ENCODE measurements at places on chromosomes 16 and 17.

DNA sequence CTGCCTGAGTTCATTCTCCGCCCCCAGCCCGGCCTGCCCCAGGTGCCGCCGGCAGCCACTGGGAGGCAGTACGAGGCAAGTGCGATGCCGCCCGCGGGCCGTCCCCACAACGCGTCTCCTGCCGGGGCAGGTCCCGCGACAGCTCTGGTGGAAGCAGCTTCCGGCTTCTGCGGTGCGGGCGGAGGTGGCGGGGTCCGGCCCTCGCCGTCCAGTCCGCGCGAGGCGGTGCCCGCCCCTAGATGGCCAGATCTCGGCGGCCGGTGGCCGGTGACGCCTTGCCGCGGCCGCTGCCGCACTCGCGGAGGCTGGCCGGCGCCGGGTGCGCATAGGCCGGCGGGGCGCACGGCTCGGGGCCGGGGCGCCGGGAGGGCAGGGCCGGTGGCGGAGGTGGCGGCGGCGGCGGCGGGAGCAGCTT lies 1.8 kb downstream of the GJD3 start:
- peak; percentile 41 for DNase-seq

- no peak for DNase-seq
Observed at GRCh38 chr17:57739402-57740234, 5.5 kb downstream of the CCDC182 start.

DNA sequence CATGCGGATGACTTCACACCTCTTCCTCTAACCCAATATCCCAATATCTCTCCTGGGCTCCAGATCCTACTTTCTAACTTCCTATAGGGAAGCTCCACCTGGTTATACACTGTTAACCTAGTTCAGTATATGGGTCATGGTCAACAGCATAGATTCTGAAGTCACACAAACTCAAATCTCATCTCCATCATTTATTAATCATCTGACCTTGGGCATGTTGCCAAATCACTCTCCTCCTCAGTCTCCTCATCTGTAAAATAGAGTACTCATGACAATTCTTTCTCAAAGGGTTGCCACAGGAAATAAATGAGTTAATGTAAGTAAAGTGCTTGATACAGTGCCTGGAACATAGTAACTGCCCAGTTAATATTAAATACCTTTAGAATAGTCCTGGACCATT lies 593 bp upstream of the CD300E start:
- DNase-seq = no peak

DNA sequence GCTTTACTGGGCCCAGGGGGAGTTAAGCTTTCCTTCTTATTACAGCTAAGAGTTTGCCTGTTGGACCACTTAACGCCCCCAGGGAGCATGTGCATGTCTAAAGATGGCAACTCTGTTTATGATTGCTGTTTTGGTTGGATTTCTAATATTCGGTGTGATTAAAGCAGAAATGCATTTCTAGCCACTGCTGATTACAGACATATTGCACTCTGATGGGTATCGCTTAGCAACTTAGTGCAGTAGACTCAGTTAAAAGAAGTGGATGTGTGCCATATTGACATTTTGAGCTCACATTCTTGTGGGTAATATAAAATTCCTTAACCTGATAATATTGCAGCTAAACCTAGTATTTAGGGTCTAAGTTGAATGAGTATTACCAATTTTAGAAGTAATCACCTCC lies 4.2 kb downstream of the NF1 start:
- DNase-seq = no peak

- DNase-seq = no peak
Observed at GRCh38 chr16:67028167-67028695, 718 bp upstream of the CBFB start.

DNA sequence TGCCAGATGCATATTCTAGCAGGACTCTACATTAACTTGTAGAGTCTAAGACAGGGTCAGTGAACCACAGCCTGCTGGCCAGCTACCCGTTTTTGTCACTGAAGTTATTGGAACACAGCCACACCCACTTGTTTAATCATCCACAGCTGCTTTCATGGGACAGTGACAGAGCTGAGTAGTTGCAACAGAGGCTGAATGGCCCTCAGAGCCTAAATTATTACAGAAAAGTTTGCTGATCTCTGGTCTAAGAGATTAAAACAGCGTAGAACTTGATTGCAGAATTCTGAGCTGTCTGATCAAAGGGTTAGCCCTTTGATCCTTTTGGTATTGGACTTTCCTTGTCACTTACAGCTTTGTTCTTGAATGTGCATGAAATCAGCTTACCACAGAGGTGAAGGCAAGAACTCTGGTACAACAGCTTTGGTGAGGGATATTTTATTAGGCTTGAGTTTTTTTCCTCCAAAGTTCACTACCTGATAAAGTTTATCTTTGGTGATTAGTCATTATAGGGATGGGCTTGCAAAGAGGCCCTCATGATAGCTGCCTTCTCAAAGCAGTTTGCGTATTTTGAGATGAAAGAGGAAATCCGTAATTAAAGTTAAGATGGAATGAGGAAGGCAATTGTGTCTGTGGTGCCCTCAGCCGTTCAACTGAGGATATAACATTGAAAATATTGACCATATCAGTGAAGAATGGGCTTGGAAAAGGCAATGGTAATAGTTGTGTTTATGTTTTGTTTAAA lies 23.6 kb downstream of the ALDH3A2 start:
- no peak for DNase-seq

- no peak for DNase-seq
Observed at GRCh38 chr17:43701318-43701743, 39.6 kb upstream of the MEOX1 start.

DNA sequence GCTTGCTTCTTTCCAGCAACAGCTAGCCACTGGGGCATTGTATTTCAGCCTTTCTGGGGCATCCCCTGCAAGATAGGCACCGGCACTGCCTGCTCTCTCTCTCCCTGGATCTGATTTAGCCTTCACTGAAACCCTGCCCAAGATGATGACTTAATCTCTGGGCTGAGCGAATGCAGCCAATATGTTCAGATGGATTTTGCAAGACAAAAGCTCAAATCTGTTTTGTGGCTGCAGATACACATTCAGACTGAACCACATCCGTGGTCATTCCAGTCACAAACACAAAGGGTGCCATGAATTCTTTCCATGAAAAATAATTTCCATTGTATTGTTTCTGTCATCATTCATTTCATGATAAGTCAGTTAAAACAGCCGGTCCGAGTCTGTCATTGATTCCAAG lies 24.2 kb downstream of the SOST start:
- no peak for DNase-seq

DNA sequence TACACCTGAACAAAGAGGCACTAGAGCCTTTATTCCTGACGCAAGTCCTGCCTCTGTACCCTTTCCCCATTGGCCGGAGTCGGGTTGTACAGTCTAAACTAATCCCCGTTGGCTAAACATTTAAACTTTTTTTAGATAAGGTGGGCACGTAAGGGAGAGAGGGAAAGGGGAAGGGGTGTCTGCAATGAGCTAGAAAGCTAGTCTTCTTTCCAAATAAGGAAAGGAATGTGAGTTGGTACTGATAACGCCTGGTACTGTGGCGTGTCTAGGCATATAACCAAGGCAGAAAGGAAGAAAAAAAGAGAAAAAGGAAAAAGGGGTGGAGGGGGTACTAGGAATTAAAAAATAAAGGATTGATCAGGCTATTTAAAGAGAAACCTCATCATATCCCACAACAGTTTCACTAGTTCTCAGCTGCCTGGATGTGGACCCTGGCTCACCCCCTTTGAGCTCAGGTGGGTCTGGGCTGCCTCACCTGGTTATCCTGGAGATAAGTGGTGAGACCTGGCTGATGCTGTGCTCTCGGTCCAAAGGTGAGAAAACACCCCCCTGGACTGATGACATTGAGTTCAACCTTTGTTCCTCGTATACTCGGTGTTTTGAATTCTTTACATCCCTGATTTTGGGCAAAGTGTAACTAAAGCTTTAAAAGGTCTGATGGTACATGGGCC lies 90.9 kb upstream of the EEF2KMT start:
- no peak for DNase-seq

GRCh38 chr17:67503184-67503583 lies 126.1 kb downstream of the PITPNC1 start:
- no peak for DNase-seq

DNA sequence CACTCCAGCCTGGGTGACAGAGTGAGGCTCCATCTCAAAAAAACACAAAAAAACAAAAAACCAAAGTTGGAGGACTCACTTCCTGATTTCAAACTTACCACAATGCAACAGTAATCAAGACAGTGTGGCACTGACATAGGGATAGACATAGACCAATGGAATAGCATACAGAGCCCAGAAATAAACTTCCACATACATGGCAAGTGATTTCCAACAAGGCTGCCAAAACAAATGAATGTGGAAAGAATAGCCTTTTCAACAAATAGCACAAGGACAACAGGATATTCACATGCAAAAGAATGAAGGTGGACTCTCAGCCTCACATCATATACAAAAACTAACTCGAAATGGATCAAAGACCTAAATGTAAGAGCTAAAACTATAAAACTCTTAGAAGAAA lies 36.8 kb upstream of the RASD1 start:
- DNase-seq = no peak

DNA sequence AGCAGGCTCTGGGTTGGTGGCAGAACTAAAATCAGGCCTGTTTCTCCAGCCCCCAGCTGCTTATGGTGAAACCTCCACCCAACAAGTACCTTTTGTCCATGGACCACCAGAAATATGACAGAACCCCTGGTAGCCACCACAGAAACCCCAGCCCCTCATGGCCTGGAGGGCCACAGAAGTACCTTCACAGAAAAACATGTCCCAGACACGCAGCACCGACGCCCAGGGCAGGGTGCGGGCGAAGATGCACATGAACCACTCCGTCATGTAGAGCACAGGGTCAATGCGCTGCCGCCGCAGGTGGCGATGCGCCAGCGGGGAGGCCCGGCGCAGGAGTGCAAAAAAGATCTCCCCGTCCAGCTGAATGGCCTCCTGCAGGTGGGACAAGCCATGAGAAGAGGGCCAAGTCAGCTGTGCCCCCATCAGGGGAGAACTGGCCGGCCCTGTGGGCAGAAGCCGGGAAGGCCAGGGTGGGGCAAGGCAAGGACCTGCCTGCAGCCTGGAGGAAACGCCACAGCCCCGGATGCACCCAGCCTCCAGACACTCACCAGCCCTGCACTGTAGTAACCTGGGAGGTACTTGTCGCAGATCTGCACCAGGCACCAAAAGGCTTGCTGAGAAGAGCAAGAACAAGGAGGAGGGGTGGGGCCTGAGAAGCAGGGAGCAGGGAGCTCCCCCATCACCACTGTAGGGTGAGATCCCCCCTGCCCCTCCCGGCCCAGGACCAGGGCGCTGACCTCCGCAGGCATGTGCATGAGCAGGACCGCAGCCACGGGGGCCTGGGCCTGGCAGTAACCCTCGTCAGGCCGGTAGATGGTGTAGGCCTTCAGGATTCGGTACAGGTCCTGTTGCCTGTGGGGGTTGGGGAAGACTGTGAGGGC lies 4.1 kb upstream of the CD2BP2 start:
- no peak for DNase-seq
